Tibial nerve (tissue), 4 donors: ENCODE measurements at places on chromosomes 7 and 10. TPM values are rescaled to one million over a fixed set of nuclear protein-coding genes. Genes with fewer than 3 reads are reported as not detected.

Gene CNOT4
- total RNA-seq: 16.8 TPM

Gene APBB1IP
- total RNA-seq: 8.4 TPM

Gene UFSP1
- total RNA-seq: 6.0 TPM

Gene MLXIPL
- total RNA-seq: 64.3 TPM

Gene DRGX
- total RNA-seq: not detected

Gene GPR22
- total RNA-seq: not detected

Gene WASHC2C
- 39.0 TPM for total RNA-seq

Gene TBXAS1
- total RNA-seq: 21.4 TPM

Gene RNLS
- 37.2 TPM for total RNA-seq

Gene IRF5
- total RNA-seq: 7.8 TPM

Gene CHST3
- total RNA-seq: 49.4 TPM

Gene RNF133
- total RNA-seq: 2.2 TPM

Gene TMEM184A
- total RNA-seq: 0.66 TPM

Gene ZNF488
- total RNA-seq: 1.1 TPM

Gene VPS37D
- 1.1 TPM for total RNA-seq

Gene NCF1
- total RNA-seq: 2.0 TPM

Gene RAMP3
- 31.6 TPM for total RNA-seq

Gene PDE1C
- 13.1 TPM for total RNA-seq

Gene ESYT2
- total RNA-seq: 114 TPM

Gene PSPH
- total RNA-seq: 39.8 TPM

Gene KCNH2
- total RNA-seq: 2.4 TPM

Gene GIMAP6
- total RNA-seq: 31.9 TPM

Gene CPA1
- 2.9 TPM for total RNA-seq

Gene SLC26A3
- total RNA-seq: not detected

Gene DLX5
- not detected for total RNA-seq

Gene UPK3B
- total RNA-seq: 3.7 TPM

Gene ACTL6B
- not detected for total RNA-seq

Gene UCN3
- not detected for total RNA-seq

Gene CYP51A1
- total RNA-seq: 46.7 TPM

Gene ANKRD30A
- total RNA-seq: not detected

Gene MMP21
- 0.59 TPM for total RNA-seq

Gene DOCK4
- total RNA-seq: 30.8 TPM

Gene TMEM139
- 2.1 TPM for total RNA-seq

Gene NRG3
- total RNA-seq: 0.20 TPM

Gene NXPH1
- total RNA-seq: not detected

Gene ABCB4
- total RNA-seq: 0.90 TPM

Gene FGFR2
- total RNA-seq: 8.4 TPM

Gene TAX1BP1
- 52.8 TPM for total RNA-seq

Gene LEP
- total RNA-seq: 54.3 TPM

Gene NKX2-3
- total RNA-seq: not detected

Gene UPF2
- total RNA-seq: 23.7 TPM

Gene WEE2
- total RNA-seq: not detected

Gene CALHM1
- not detected for total RNA-seq

Gene PTPRZ1
- 3.5 TPM for total RNA-seq

Gene UNCX
- not detected for total RNA-seq

Gene ELMO1
- total RNA-seq: 265 TPM

Gene CPED1
- 15.9 TPM for total RNA-seq

Gene CTNNA3
- total RNA-seq: 15.9 TPM

Gene CNTNAP2
- not detected for total RNA-seq
